ENCODE measurements at places on chromosomes 1 and 21.
A peak's percentile ranks its signal among the peaks of the same experiment; 100 is the strongest.

- peak; percentile 36 for DNase-seq
Observed at GRCh38 chr1:41662765-41663437, 178.4 kb upstream of the EDN2 start.

- no peak for DNase-seq
Observed at GRCh38 chr1:210940081-210940617, 193.8 kb downstream of the KCNH1 start.

DNA sequence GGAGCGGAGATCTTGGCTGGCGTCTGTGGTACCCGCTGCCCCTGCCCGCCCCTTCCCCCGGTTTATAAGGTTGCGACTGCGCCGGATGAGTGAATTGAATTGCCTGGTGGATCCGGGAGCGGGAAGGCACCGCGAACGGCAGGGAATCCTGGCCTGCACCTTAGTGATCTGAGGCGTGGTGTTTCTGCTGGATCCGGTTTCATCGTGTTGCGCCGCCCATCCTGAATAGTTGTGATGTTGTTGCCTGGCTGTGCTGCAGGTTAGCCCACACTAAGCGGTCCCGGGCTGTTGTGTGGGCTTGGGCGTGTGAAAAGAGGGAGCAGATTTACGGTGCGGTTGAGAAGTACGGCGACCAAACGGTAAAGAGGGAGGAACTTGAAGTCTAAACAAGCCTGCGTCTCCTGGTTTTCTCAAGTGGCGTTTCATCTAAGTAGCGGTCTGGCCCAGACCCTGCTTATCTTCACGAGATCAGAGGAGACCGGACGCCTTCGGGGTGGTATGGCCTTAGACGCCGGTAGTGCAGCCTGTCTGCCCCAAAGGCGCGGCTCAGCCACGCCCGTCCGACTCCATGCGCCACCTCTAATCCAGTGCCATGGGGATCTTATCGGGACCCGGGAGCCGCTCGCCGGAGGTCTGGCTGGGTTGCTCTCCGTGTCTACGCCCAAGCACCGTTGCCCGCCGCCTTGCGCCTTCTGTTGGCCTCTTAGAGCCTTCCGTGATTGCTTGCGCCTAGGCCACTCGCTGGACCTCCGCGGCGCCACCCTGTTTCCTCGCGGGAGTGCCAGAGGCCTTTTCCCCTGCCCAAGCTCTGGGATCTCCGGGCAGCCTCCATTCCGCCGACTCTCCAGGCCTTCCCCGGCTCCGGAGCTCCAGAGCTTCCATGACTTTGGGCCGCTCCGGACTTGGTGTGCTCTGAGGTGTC, 87.5 kb upstream of the RHOU start:
- DNase-seq, result peak; percentile 66

GRCh38 chr1:29543586-29543985, 307.3 kb downstream of the PTPRU start:
- no peak for DNase-seq

GRCh38 chr1:101463195-101463594, 226.4 kb downstream of the S1PR1 start:
- no peak for DNase-seq

GRCh38 chr21:29640080-29640508, 299.7 kb downstream of the GRIK1 start:
- no peak for DNase-seq

All from bronchial epithelial cell (primary cell).